NCI-H460 (cell line): ENCODE measurements at places on chromosomes 1 and 21. TPM values are rescaled to one million over a fixed set of nuclear protein-coding genes. Genes with fewer than 3 reads are reported as not detected.

Gene HSD3B2
- total RNA-seq, result not detected in 2 replicates

Gene IL19
- total RNA-seq, result not detected in 2 replicates

Gene OR6N1
- total RNA-seq, result not detected in 2 replicates

Gene REG4
- total RNA-seq, result not detected in 2 replicates

Gene UBL4B
- total RNA-seq, result not detected in 2 replicates

Gene FNDC5
- total RNA-seq, result 0.59 TPM in 1 of 2 replicates, not detected in the other

Gene CSMD2
- not detected in 2 replicates for total RNA-seq

Gene C1orf226
- 0.07 and 0.12 TPM in 2 replicates for total RNA-seq

DNA sequence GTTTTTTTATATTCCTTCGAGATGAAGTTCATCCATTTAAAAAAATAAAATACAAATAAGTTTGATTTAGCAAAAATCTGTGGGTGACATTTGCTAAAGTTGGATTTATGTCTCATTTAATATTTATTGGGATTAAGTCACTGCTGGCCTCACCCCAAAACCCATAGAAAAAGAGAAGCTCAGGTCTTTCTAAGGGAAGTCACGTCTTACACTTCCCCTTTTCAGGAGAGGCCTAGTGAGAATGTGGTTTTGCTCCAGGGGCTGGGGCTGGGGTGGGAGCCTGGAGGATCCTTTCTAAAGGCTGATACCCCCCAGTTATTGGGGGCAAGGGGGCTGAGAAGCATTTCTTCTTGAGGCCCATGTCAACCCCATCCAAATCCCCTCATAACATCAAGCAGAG is 300.3 kb downstream of the DSCAM start:
- no peak for DNase-seq

GRCh38 chr1:18719786-18720451 is 89.3 kb downstream of the PAX7 start:
- no peak for DNase-seq

DNA sequence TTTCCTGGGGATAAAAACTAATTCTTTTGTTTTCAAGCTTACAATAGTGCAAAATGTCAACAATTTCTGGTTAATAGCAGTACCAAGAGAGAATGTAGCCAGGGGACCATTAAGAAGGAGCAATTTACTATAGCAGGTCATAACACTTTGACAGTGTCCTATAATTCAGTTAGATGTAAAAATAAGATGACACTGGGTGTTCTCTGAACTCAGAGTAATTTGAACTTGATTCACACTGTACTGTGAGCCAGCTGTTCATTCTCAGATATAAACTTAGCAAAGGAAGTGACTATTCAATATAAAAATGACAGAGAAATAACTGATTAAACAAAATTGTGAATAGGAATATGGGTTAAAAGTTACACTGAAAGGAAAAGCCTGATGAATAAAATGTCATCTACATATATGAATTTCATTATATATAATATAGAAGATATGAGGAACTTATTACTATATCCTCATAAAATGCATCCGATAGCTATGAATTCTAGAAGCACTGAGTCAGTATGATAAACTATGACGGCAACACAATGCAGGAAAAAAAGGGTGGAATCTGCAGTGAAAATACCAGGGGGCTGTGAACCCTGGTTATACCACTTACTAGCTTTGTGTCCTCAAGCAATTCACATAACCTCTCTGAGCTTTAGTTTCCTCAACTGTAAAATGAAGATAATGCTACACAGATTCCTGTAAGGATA is 135.9 kb downstream of the ACBD6 start:
- no peak for DNase-seq

DNA sequence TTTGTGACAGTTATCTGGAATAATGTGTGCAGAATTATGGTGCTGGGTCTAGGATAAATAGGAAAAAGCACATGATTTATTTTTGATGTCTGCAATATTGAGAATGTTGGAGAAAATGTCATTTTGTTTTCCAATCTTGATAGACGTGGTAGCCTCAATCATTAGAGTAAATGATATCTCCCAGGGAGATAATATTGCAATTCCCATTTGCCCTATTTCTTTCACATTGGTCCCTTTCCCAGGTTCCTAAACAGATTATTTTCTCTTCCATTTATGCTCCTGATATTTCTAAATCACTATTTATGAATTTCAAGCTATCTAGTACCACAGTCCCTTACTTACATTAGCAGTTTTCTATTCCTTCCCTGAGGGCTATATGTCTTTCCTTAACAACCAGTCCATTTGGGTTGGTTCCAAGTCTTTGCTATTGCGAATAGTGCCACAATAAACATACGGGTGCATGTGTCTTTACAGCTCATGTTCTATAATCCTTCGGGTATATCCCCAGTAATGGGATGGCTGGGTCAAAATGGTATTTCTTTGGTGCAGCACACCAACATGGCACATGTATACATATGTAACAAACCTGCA is 447.3 kb downstream of the PLA2G4A start:
- DNase-seq, result no peak

DNA sequence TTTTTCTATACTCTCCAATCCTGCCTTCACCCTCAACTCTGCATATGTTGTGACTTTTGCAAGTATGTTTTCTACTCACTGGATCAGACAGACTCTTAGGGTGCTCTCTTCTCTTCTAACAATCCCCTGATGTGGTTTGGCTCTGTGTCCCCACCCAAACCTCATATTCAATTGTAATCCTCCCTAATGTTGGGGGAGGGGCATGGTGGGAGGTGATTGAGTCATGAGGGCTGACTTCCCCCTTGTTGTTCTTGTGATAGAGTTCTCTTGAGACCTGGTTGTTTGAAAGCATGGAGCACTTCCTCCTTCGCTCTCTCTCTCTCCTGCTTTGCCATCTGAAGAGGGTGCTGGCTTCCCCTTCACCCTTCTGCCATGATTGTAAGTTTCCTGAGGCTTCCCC is 148.9 kb upstream of the IGSF21 start:
- no peak for DNase-seq

DNA sequence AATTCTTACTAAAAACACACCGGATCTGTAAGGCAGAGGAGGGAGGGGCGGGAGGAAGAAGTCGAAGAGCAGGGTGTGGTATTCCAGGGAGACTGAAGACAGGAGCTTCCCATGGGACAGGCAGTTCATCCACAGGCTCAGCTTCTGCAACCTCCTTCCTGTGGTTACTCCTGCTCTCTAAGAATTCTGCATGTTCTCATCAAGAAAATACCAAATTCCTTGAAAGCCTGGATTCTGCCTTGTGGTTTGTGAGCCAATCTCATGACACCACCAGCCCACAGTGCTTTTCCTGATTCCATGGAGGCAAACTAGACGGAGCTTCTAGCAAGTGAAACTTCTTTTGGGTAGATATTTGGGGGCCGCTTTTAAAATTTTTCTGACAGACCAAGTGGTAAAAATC is 1.1 kb upstream of the ST6GALNAC3 start:
- DNase-seq, result no peak

GRCh38 chr1:14598007-14598497 is 433 bp upstream of the KAZN start:
- DNase-seq, result no peak

DNA sequence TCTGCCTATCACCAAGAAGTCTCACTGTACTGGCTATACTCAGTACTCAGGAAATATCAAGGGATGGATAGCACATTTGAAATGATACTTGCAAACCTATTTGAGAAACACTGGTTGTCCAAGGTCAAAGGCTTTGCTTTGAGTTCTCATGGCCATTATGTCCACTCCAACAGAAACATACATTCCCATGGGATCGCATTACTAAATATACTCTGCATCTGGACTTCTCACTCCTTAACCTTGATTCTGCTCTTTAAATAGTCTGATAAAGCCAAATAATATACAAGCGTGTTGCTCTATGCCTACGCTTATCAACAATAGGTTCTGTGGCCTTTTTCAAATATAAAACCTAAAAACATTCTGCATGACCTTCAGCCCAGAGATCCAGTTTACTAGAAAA is 1054.8 kb downstream of the MRPL39 start:
- no peak for DNase-seq

GRCh38 chr1:216766633-216767327 is 43.6 kb upstream of the ESRRG start:
- no peak for DNase-seq

DNA sequence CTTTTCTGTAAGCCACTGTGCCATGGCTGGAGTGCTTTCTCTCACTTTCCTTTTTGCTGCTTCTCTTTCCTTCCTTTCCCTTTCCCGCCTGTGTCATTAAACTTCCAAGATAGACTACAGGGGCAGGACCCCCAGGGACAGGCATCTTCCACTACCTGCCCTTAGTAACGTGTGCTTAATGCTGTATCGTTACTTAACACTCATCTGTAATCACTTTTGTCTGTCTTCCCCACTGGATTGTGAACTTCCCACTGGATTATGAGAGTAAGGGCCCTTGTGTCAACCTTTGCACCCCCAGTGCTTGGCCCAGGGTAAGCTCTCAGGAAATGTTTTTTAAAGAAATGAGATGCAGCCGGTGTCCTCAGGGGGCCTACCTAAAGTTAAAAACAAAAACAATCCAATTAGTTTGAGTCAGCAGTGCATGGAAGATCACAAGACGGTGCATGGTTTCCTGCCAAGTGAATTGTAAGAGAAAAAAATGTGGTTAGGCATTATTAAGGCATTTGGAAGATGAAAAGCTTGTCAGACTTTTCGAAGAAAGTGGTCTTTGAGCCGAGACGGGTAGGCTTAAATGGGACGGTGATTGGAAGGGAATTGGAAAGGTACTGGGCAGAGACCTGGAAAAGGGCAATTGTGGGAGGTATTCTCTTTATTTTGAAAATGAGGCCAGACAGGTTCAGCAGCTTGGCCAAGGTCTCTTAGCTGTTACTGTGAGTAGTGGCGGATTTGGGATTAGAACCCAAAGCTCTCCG is 958 bp downstream of the LYPLAL1 start:
- no peak for DNase-seq

GRCh38 chr1:229112832-229113548 is 157.9 kb upstream of the RAB4A start:
- DNase-seq, result no peak

GRCh38 chr1:1763657-1764621 is 14.3 kb downstream of the NADK start:
- DNase-seq, result peak; percentile 86

- no peak for DNase-seq
Measured at GRCh38 chr1:60483509-60483908, 409.9 kb upstream of the C1orf87 start.

GRCh38 chr1:201652181-201652580 is 113.3 kb downstream of the NAV1 start:
- DNase-seq, result no peak

DNA sequence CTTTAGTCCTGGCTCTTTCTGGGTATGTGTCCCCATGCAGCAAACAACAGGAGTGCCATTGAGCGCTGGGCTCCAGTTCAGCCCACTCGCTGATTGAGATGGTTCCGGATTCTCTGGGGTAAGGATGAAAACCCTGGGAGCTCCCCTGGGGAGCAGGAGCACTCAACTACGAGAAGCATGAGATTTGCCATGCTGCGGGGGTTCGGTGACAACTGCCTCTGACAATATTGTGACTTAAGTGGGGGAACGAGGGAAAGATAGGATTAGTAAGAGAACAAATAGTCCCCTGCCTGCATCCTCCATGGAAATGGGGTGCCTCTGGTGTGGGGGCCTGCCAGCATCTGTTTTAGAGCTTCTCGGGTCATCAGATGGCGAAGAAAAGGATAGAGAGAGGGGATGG is 123.6 kb upstream of the IPO9 start:
- no peak for DNase-seq

GRCh38 chr21:19256934-19257660 is 853.5 kb upstream of the TMPRSS15 start:
- DNase-seq, result no peak

DNA sequence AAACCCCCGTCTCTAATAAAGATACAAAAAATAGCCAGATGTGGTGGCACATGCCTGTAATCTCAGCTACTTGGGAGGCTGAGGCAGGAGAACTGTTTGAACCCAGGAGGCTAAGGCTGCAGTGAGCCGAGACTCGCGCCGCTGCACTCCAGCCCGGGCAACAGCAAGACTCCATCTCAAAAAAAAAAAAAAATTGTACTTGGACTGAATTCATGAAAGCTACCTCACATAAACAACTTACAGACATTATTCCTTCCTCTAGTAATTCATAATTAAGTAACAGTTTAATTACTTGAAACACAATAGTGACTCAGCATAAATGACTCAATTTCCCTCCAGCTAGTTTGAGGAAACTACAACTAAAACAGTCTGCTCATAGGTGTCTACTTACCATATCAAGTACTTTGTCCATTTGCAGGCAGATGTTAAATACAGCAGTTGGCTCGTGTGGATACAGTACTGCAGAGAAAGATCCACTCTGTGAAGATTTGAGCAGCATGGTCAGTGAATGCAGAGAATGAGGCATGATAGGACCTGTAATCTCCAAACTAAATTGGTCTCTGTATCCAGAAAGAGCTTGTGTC is 9.4 kb downstream of the DONSON start:
- no peak for DNase-seq

DNA sequence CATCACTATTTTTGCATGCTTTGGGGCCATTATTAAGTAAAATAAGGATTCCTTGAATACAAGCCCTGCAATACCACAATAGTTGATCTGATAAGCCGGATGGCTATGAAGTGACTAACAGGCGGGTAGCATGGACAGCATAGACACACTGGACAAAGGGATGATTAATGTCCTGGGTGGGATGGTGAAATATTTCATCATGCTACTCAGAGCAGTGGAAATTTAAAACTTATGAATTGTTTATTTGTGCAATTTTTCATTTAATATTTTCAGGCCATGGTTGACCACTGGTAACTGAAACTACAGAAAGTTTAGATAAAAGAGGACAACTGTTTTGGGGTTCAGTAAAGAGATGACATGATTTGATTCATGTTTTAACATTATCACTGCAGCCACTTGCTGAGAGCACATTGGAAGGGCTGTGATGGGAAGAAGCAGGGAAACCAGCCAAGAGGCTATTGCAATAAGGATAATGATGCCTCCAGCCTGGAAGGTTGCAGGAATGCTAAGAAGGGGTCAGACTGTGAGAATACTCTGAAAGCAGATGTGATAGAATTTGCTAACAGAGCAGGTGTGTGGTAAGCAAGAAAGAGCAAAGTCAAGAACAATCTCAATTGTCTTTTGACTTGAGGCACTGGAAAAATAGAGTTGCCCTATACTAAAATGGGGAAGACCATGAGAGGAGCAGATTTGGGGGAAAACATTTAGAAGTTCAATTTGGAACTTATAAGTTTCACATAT is 62.5 kb upstream of the TNFSF4 start:
- peak; percentile 93 for DNase-seq

- DNase-seq, result no peak
Measured at GRCh38 chr1:82612986-82613385, 812.3 kb downstream of the ADGRL2 start.

DNA sequence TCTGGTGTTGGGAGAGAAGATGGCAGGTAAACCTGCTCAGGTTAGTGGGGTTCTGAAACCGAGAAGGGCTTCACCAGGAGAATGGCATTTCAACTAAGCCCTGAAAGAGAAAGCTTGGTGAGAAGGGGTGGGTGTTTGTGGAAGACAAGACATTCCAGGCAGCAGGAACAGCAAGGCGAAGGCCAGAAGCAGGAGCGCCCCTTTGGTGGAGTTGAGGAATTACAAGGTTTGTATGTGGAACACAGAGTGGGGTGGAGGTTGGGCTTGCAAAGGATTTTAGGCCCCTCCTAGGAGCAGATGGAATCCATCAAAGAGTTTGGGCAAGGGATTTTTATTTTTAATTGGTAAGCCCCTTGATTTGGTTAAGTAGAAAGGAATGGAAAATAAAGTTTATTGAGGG is 24.8 kb upstream of the ELOA start:
- peak; percentile 35 for DNase-seq
